Foreskin fibroblast (primary cell): ENCODE measurements at places on chromosomes 13 and 19.

GRCh38 chr13:89955773-89956172 is 1391.7 kb upstream of the MIR17HG start:
- DNase-seq, result no peak

GRCh38 chr19:45114116-45114515 is 21.1 kb downstream of the PPP1R37 start:
- no peak for DNase-seq

GRCh38 chr19:2567580-2567979 is 91.7 kb downstream of the GADD45B start:
- no peak for DNase-seq

DNA sequence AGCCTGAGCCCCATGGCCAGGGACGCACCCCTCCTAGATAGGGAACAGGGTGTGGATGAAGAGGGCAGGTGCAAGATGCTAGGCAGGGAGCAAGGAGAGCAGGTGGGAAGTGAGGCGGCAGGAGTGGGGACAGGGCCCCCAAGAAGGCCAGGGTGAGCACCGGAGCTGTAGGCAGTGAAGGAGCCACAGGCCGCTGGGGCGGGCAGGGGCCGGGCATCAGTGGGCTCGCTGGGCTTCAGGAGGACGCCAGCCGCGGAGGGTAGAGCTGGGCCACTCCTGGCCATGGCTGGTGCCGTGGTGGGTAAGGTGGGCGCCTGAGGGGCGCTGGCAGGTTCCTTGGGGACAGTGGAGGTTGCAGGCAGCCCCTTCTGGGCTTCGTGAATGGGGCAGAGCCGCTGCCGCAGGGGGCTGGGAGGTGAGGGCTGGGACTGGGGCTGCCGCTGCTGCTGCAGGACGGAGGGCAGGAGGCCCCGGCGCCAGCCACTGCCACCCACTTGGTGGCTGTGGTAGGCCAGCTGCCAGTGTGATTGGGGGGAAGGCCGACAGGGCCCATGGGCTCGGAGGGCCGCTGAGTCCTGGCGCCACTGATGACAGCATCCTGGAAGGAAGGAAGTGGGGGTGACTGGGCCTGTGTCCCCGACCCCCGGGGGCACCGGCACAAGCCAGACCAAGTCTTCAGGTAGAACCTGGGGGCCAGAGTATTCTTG is 2.1 kb downstream of the NKPD1 start:
- no peak for DNase-seq

DNA sequence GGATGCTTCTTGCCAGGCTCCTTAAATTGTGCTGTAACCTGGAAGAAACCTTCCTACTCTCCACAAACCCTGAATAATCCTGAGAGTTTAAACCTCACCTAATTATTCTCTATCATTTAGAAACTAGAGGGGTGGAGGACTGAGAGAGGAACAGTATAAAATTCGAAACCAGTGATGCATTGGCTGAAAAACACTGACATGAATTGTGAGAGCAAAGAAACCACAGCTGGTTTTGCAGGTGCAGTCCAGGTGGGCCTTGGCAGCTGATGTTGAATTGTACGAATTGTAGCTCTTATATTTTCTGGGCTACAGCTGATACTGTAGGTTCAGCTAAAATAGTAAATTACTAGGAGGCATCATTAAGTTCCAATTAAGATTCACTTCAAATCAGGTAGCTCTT is 227.0 kb upstream of the SLITRK5 start:
- DNase-seq, result no peak

DNA sequence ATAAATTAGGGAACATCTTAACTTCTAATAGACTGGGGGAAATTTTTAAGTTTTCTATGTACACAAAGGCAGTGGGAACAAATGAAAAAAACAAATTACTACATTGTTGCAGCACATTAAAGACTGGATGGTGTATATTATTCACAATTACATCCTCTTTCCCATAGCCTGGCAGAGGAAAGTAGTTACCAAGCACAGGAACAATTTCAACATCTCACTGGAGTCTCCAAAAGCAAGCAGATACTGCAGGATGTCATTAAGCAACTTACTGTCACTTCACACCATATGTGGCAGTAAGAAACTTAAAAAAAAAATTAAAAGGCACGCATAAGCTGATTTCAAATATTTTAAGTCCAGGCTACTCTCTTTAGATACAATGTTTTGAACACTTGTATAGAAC is 6.4 kb upstream of the EFNB2 start:
- DNase-seq, result no peak

DNA sequence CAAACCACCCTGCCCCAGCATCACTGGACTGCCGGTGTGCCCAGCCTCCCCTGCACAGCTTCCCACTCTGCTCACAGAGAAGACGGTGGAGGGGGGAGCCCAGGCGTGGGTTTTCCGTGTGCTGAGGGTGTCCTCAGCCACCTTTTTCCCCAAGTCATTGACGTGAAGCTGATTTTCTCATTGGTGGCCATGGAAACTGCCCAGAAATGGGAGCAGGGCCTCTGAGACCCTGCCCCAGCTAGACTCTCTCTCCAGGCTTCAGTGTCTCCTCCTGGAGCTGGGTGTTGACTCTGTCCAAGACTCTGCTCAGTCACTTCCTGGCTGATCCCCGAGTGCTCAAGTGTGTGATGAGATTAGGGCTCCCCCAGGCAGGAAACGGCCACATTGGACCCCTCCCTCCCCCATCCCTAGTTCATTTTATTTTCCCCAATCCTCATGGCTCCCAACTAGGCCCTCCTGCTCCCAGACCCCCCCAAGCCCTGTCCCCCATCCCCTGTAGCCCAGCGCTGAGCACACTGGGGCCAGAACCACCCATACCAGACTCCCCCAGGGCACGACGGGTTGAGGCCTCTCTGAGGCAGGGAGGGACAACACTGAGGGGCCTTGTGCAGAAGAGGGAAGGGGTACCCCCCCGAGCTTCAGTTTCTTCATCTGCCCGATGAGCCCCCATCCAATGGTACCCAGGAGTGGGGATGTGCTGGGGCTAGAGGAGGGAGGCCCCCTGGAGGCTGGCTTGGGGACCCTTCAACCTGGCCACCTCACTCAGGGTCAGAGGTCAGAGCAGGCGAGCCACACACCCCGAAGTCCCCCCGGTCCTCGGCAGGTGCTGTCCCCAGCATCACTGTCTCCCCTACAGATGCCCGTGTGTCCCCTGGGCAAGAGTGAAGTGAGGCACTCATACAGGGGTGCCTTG is 1.2 kb upstream of the F2RL3 start:
- DNase-seq, result no peak

DNA sequence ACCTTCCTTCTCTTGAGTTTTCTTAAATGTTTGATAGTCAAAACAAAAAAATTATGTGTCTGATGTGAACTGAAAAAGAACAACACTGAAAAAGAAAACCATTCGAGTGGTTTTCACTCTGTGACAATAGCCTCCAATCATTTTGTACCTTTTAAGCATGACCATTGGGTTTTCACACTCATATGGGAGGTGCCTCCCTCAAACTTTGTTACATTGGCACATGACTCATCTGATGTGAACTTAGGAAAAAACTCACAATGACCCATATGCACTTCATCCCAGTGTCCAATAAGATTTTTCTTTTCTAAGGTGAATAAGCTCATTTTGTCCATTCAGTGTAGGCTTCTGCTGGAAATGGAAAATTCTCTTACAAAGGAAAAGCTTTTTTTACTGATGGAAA is 66.6 kb upstream of the XPO4 start:
- DNase-seq, result peak; percentile 69

- peak; percentile 81 for DNase-seq
These were observed 7.9 kb downstream of the UNC13A start for GRCh38 chr19:17680230-17680722.

- no peak for DNase-seq
These were observed 6.2 kb downstream of the GFY start for GRCh38 chr19:49431330-49431749.

DNA sequence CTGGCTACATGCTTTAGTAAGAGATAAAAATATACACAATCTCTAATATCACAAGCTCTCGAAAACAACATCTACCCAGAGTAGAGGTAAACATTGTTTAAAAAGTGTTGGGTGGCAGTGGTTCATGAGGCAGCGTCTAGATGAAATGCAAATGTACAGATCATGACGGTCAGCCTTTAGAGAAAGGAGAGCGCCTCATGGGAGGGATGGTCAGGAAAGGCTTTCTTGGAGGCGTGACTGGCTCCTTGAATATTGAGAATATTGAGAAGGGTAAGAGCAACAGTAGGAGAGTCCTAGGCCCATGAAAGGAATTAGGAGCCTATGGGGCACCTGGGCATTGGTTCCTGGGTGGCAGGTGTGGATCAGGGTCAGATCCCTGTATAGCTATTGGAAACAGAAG is 10.6 kb downstream of the HNRNPUL1 start:
- DNase-seq, result no peak

DNA sequence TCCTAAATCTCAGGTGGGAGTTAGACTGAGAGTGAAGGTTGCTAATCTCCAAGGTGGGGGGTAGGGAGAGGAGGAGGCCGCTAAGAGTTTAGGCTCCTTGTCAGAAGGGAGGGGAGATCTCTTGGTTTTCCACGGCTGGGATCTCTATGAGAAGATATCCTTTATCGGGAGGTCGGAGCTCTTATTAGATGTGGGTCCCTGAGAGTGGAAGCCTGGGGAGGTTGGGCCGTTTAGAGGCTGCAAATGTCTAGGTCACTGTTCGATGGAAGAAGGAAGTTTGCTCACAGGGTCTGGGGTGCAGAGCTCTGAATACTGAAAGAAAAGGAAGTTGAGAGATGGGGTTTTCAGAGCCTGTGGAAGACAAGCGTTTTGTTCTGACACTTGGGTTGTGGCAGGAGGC is 3.8 kb downstream of the MYADM start:
- no peak for DNase-seq

DNA sequence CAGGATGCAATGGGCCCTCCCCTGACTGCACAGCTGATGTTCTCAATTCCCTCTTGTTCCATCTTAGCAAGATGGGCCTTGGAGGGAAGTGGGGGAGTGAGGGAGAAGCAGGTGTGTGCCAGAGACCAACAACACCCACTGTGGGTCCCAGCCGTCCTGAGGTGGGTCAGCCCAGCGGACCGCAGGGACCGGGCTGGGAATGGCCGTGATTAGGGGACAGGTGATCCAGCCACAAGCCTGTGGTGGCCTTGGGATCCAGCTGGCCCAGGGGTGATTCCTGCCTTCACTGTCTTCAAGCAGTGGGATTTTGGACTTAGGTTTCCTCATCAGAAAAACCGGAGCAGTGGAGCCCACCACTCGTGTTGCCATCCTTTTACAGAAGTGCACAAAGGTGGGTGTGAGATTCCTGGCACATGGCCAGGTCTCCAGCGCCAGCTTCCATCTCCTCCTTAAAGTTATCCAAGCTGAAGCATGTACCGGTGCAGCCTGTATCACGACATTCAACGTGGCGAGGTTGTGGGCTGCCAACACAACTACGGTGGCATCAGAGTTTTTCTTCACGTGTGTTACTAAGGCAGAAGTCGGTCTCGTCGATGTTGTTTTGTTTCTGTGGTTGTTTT is 9.0 kb upstream of the ATP11A start:
- DNase-seq, result no peak

DNA sequence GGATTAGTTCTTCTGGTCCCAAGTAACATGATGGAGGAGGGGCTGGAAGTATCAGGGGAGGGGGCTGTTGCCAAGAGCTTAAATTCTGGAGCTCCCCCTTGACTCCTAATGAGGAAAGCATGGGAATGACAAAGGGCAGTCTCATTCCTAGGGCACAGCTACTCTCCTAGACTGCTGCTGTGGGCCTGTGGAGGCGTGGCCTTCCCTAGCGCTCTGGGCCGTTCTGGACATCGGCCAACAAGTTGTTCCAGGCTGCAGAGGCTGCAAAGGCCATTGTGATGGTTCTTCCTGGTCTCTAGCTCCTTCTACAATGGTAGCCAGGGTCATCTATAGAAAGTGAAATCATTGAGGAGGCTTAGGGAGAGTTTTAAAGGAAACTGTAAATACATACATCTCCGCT is 916.6 kb downstream of the DIAPH3 start:
- DNase-seq, result no peak

DNA sequence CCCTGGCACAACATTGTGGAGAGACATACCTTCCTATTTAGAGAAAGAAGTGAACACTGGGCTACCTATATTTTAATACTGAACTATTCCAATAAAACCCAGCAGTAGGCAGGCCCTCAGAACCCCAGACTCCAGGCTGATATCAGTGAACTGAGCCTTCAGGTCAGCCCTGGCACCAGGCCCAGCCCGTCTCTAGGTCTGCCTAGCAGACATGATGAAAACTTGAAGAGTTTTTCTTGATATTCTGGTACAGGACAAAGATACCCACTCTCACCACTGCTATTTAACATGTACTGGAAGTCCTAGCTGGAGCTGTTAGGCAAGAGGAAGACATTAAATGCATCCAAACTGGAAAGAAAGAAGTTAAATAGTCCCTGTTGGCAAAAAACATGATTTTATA is 396.6 kb upstream of the SPRY2 start:
- no peak for DNase-seq

GRCh38 chr19:16283210-16284061 is 41.2 kb upstream of the KLF2 start:
- peak; percentile 74 for DNase-seq

- DNase-seq, result peak; percentile 8
These were observed 636 bp upstream of the RB1 start for GRCh38 chr13:48302871-48303358.

DNA sequence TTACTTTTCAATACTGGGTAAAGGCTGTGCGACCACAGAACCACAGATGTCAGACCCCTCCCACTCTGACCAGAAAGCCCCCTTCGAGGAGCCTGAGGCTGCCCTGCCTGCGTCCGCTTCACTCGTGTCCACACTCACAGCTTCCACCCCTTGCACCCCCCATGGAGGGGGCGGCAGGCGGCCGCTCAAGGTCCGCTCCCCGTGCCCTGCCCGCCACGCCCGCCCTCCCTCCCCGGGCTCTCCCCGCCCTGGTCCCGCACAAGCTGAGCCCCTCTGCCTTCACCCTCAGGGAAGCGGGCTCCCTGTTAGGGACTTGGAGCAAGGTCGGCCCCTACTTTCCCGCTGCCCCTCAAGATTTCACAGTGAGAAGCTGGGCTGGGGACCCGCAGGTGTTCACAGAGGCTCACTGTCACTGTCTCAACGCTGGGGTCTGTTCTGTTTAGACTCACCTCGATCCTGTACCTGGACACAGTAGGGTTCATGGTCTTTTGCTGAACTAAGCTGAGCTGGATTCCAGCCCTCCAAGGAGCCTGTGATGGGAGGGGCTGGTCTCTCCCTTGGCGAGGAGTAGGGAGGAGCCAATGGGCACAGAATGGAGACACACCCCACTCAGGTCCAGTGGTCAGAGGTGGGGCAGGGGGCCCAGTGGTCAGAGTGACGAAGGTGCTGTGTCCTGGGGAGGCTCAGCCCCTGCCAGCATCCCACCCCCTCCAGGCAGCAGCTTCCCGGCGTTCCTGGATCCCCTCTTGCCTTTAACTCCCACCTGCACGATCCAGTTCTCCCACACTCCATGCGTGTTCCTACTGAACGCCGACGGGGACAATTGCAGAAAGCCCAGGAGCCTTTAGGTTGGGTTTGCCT is 69.5 kb downstream of the SPACA7 start:
- no peak for DNase-seq

- DNase-seq, result no peak
These were observed 927.6 kb upstream of the ATXN8OS start for GRCh38 chr13:69180034-69180433.

DNA sequence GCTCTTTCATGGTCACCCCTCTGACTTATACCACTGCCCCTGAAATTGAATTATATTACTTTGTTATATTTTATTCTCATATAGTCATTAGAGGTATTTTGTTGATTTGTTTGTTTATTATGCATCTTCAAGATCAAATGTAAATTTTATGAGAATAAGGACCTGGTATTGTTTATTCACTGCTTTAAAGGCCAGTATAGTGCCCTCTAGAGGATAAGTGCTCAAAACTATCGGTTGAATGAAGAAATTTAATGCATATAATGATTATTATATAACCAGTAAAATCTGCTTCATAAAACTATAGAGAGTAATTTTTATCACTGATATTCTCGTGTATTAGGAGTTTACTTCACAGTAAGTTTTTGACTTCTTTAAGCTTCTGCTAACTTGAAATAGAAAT is 1401.9 kb downstream of the SLITRK1 start:
- DNase-seq, result no peak
